ENCODE measurements at places on chromosomes 2 and 18.
A peak's percentile ranks its signal among the peaks of the same experiment; 100 is the strongest.

GRCh38 chr2:226887940-226888339, 52.1 kb downstream of the RHBDD1 start:
- no peak for DNase-seq

- DNase-seq = no peak
These were observed 368.9 kb upstream of the HS6ST1 start for GRCh38 chr2:128687565-128687964.

- no peak for DNase-seq
These were observed 397.7 kb downstream of the TRIB2 start for GRCh38 chr2:13114391-13114790.

- DNase-seq = no peak
These were observed 6.1 kb downstream of the CHMP1B start for GRCh38 chr18:11857177-11857887.

GRCh38 chr2:236568068-236568921, 1.3 kb upstream of the ACKR3 start:
- peak; percentile 38 for DNase-seq

- no peak for DNase-seq
These were observed 322.6 kb downstream of the PRKCE start for GRCh38 chr2:45974056-45974455.

GRCh38 chr2:48927355-48927754, 171.8 kb upstream of the LHCGR start:
- no peak for DNase-seq

- no peak for DNase-seq
These were observed 148.9 kb upstream of the EPAS1 start for GRCh38 chr2:46148369-46148736.

DNA sequence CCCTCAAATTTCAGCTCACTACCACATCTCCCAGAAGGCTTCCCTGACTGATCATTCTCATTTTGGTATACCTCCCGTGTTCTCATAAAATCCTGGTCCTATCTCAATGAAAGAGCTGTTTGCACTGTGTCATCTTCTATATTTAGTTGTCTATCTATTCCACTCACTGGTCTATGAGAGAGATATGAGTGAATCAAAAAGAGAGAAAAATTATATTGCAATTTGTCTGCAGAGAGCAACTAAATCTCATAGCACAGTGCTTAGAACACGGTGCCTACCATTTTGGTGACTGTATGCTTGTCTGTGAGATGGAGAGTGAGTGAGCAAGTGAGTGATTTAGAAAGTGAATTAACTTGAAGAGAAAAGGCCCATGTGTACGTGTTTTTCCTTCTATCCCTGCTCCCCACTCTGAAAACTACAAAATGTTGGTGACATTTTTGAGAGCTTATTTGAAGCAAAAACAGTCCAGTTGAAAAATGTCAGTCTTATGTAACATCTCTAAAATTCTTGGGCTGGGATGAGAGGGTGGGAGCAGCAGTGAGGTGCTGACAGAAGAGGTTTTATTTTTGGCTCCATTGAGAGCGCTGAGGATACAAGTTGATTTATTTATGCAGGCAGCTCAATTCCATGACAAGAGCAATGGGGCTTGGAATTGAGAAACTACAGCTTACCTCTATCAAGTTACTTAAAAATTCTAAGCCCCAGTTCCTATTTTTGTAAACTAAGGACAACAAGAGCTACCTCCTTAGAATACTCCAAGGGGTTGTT, 373.5 kb upstream of the CHST9 start:
- no peak for DNase-seq

- no peak for DNase-seq
These were observed 62.6 kb downstream of the C18orf63 start for GRCh38 chr18:74378179-74378682.
